ENCODE measurements at places on chromosomes 16 and 17. TPM values are rescaled to one million over a fixed set of nuclear protein-coding genes. Genes with fewer than 3 reads are reported as not detected.

The DBNDD1 gene
- 77.8 TPM for total RNA-seq

The APOH gene
- total RNA-seq = not detected

The PABPN1L gene
- total RNA-seq = 3.9 TPM

The KIF18B gene
- total RNA-seq = 7.4 TPM

DNA sequence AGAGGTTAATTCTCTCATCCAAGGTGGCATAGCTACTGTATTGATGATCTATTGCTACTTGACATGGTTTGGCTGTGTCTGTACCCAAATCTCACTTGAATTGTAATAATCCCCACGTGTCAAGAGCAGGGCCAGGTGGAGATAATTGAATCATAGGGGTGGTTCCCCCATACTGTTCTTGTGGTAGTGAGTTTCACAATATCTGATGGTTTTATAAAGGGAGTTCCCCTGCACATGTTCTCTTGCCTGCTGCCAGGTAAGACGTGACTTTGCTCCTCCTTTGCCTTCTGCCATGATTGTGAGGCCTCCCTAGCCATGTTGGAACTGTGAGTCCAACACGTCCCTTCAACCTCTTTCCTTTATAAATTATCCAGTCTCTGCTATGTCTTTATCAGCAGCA, 22.9 kb upstream of the CPPED1 start:
- H3K27ac ChIP-seq = no peak overlapping the region
- no peaks in the 10 kb centered on the region for H3K27me3 ChIP-seq
- DNase-seq = no peak
- H3K36me3 ChIP-seq = no peaks in the 10 kb centered on the region
- no peaks in the 10 kb centered on the region for H3K4me1 ChIP-seq

GRCh38 chr16:72788269-72788809, 259.6 kb downstream of the ZFHX3 start:
- no peak for DNase-seq
- peak overlapping the region; percentile 86 for H3K4me3 ChIP-seq
- H3K4me1 ChIP-seq = peaks cover 4% of the 10 kb centered on the region
- H3K27me3 ChIP-seq = peaks cover 6% of the 10 kb centered on the region
- peak overlapping the region; percentile 28 for H3K27ac ChIP-seq
